ENCODE measurements at places on chromosomes 7 and 10.

DNA sequence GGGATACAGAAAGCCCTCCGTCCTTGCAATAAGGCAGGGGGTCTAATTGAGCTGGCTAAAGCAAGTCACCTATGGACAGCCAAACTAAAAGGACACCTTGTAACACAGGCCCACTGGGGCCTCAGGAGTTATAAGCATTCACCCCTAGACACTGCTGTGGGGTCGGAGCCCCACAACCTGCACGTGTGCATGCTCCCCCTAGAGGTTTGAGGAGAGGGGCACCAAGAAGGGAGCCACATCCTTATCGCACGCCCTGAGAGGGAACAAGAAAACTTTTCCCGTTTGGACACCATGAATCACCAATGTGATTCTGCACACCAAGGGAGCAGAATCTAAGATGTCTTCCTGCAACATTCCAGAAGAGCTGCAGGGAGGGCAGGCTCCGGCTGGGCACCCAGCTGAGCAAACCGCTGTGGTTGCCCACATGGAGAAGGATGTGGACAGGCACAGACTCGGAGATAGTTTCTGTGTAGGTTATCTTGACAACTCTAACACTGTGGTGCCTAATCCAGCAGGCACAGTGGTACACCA, 17.7 kb upstream of the TARP start:
- DNase-seq: no peak

DNA sequence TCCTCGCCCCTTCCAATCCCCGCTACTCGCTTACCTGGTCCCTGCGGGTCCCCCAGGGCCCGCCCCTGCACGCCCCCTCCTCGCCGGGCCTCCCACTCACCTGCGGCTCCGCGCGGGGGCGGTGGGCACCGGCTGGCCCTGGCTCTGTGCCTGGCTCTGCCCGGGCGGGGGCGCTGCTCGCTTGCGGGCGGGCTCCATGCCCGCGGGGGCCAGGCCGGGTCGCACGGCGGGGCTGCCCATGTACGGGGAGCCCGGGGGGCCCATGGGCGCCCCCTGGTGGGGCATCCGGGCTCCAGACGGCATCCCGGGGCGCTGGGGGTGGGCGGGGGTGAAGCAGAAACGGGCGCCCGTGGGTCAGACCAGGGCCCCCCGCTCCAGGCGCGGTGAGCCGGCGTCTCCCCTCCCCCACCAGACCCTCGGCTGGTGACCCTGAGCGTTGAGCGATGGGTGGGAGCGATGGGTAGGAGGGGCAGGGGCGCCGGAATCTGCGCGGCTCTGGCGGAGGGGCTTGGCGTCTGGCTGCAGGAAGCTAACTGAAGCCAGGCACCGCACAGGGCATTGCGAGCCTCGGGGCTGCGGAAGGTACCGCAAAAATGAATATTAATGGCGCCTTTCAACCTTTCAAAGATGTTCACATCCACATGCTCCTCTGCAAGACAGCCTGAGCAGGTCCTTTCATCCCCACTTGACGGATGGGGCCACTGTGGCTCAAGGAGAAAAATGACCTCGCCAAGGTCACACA, 3.0 kb downstream of the SMARCD3 start:
- DNase-seq: peak; percentile 50

- DNase-seq: no peak
Measured at GRCh38 chr10:22010973-22011408, 7.5 kb upstream of the DNAJC1 start.

DNA sequence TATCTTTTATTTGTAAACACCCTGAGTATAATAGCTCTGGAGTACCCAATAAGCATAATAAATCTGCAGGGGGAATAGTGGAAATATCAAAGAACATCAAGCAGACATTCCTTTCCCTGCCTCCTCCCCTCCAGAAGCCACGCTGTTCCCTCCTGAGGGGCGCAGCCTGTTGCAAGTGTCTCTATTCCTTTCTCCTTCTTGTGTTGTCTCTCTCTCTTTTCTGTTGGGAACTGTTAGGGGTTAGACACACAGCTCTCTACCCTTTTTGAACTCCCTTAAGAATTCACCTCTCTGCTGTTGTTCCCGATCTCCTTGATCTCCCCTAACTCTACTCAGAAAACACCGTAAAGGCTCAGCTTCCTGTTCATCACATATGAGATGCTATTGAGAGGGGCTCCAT, 178.0 kb upstream of the FZD1 start:
- no peak for DNase-seq

GRCh38 chr10:5540080-5540479, 15.3 kb downstream of the CALML3 start:
- DNase-seq: no peak

DNA sequence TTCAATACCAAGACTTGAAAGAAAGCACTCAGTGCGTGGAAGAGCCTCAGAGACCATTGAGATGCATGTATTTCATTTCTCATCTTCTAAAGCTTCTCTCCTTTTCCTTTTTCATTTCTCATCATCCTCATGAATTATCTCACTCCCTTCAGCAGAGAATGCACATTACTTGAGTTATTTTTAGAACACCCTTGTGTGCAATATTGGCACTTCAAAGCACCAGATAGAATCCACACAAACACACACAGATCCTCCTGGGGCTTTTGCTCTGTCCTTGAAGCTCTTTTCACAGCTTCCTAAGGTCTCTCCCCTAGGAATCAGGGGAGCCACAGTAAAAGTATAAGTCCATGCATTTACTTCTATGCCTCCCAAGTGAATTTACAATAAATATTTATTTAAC, 18.3 kb downstream of the DGKI start:
- DNase-seq: no peak

GRCh38 chr10:184174-184573, 48.9 kb downstream of the ZMYND11 start:
- DNase-seq: no peak
